ENCODE measurements at places on chromosomes 2 and 18.

GRCh38 chr18:40877096-40877495 is 1077.9 kb upstream of the PIK3C3 start:
- DNase-seq, result peak; percentile 5

GRCh38 chr18:42067518-42067917 is 112.5 kb downstream of the PIK3C3 start:
- no peak for DNase-seq

GRCh38 chr2:15560140-15560987 is 770 bp downstream of the NBAS start:
- DNase-seq, result peak; percentile 69

DNA sequence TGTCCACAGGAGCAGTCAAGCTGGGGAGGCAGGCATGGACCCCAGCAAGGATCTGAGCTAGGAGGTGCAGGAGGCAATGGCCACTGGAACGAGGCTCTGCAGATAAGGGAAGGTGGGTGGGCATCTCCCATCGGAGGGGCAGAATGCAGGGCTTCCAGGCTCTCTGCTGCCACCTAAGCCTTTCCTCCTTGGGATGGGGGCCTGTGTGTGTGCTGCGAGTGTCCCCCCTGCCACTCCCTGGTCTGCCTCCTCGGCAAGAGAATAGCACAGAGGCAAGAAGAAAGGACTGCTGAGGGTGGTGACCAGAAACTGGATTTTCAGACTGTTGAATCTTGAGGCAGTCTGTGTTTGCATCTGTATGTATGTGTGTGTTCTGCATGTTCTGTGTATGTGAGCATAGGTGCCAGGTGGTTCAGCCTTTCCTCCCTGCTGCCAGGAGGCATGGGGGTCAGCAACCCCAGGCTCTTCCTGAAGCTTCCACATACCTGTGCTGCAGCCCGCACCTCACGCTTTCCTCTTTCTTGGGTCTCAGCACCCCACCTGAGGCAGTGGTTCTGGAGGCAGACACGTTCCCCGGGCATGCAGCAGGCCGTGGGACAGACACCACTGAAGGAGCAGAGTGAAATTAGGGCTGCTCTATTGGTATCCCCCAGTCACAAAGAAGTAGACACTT is 86.7 kb downstream of the EPAS1 start:
- no peak for DNase-seq

GRCh38 chr18:39191931-39192330 is 1626.3 kb upstream of the CELF4 start:
- DNase-seq, result no peak

GRCh38 chr2:165469417-165469816 is at the start of gene CSRNP3:
CSRNP3 (plus strand) TSS chr2:165469698; CDS start chr2:165595066, 125,368 bp downstream.
- DNase-seq, result peak; percentile 33

DNA sequence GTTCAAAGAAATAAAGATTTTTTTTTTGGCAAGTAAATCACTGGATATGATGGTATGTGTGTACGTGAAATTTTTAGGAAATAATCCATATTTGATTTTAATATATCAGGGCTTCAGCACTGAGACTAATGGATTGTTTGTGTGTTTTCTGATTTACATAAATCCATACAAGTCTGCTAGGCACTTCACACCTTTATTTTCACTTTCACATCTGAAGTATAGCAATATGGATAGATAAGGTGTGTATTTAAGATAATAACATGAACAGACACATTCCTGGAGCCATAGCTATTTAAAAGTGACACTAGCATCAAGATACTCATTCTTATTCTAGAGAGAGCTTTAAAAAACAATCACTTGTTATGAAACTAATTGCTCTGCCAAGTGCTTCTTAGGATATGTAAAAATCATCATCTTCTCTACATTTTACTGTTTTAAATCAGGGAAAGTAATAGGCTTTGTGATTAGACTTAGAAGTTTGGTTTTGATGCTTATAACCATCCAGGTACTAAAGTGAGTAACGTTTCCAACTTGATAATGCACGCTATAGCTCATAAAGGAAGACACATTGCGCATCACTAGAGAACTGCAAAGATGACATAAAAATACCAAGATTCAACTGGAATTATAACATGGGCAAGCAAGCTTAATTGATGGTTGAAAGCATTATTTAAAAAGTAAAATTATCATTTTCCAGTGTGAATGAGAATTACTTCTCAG is 208.9 kb downstream of the ZEB2 start:
- DNase-seq, result no peak

DNA sequence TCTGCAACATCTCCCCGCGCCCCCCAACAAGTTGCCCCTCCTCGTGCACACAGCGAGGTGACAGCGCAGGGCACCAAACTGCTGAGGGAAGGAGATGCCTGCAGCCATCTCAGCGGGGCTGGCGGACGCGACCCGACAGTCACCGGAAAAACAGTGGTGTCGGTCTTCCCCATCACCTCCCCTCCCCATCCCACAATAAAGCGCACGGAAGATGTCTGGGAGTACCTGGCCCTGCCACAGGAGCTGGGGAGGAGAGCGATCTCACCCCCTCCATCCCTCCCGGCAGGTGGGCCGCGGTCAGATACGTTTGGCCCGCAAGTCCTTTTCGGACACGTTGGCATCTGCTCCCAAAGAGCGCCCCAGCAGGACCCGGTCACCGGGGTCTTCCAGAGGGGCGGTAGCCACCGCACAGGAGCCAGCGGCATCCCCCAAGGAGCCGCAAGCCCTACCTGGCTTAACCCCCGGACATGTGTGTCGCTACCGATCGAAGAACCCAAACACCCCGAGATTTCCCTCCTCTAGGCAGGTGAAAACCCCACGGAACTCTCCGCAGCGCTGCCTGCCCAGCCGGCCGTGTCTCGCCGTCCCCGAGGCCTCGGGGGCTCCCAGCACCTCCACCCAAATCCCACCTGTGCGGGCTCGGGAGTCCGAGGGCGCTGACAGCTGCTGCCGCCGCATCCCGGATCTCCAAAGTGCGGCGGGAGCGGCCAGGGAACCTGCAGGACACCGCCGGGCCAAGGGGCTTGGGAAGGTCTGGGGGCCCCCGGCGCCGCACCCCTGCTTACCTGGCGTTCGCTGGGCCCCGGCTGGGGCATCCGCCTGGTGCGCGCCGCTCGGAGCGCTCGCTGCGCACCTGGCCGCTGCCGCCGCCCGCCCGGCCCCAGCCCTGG is 657 bp downstream of the ATP8B1 start:
- DNase-seq, result no peak

DNA sequence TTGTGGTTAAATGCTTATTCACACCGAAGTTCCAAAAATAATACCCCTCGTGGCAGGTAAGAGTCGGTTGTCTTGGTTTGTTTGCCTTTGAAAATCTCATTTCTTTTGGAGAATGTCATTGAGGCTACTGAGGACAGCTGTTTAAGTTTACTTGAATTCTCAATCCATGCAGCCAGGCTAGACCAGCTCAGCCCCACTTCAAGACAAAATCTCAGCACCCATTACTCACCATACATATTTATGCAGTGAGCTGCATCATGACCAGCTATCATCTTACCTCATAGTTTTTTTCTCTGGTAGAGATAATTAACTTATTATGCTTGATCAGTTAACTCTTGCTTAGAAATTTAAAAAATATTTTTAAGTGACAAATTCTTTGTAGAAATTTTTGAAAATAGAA is 115.9 kb downstream of the HAUS1 start:
- DNase-seq, result no peak

DNA sequence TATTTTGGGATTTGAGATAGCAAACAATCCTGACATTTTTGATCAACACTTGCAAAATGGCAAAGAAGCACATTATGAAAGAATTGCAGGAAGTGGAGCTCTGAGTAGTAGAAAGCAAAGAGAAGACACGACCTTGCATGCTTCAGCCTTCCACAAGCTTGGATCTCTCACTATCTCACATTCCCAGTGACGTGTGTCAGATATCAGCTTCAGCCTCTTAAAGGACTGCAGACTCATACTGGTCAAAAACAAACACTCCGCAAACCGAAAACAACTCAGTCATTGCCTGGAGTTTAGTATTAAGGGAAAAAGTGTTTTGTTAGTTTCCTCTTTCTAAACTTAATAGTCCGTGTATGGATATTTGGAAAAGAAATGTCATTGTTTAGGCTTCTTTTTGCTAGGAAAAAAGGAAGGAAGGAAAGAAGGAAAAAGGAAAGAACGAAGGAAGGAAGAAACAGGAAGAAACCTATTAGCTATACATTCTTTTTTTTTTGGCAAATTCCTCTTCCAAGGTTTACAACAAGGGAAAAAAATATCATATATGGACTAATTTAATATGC is 32.6 kb upstream of the SLC40A1 start:
- peak; percentile 98 for DNase-seq

DNA sequence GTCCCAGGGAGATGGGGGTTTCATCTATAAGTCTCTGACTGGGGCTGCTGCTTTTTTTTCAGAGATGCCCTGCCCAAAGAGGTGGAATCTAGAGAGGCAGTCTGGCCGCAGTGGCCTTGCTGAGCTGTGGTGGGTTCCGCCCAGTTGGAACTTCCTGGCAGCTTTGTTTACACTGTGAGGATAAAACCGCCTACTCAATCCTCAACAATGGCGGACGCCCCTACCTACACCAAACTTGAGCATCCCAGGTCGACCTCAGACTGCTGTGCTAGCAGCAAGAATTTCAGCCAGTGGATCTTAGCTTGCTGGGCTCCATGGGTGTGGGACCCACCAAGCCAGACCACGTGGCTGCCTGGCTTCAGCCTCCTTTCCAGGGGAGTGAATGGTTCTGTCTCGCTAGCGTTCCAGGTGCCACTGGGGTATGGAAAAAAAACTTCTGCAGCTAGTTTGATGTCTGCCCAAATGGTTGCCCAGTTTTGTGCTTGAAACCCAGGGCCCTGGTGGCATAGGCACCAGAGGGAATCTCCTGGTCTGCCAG is 152.6 kb upstream of the CYP26B1 start:
- no peak for DNase-seq

- DNase-seq, result no peak
Measured at GRCh38 chr2:177188482-177189469, 23.8 kb upstream of the HNRNPA3 start.

- no peak for DNase-seq
Measured at GRCh38 chr2:236867441-236868260, 218.0 kb upstream of the COPS8 start.
